HT-29 (cell line): ENCODE measurements at places on chromosomes 12 and 14. TPM values are rescaled to one million over a fixed set of nuclear protein-coding genes. Genes with fewer than 3 reads are reported as not detected.

GRCh38 chr14:45621731-45622130 is 368.7 kb upstream of the MIS18BP1 start:
- no peak for DNase-seq

GRCh38 chr12:69030321-69030720 is 97.3 kb upstream of the CPM start:
- no peak for DNase-seq

GRCh38 chr14:61561657-61562276 is 133.5 kb upstream of the HIF1A start:
- DNase-seq = peak; percentile 75

DNA sequence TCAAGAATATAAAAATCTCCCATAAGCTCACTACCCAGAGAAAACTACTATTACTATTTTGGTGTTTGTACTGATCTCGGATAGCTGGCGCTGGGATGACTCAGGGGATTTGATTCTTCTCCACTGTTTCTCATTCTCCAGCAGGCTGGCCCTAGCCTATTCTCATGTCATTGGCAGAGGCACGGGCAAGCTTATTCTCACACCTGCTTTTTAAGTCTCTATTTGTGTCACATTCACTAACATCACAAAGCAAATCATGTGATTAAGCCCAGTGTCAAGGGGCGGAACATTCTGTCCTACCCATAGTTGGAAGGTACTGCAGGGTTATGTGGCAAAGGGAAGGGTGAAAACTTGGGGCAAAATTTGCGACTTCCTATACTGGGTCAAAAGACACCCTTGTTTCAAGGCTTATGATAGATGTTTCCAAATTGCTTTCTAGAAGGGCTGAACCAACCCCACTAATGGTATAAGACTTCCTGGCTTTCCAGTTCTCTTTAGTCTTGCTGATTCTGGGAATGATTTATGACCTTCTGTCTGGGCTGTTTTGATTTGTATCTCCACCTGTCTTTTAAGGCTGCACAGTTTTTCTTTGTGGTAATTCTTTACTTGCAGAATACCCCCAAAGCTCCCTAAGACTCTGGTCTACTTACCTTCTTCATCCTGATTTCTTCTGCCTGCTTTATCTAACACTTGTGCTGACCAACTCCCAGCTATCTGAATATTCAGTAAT is 406.4 kb downstream of the NRXN3 start:
- DNase-seq = no peak

DHRS2 gene
- 14.0 and 14.7 TPM in 2 replicates for total RNA-seq

DNA sequence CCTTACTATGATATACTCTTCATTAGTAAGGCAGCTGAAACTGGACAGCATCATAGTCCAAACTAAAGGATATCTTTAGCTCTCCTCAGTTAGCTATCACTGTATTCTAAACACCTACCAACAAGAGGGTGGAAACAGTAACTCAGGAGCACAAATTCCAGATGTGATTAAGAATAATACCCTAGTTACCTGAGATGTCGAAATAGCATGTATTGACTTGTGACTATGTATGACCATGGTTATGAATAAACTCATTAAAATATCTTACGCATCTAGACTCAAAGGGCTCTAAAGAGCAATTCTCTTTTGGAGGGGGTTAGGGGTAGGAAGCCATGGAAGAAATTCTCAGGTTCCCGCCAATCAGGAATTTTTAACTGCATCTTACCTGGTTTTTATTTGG is 90.8 kb downstream of the C2CD5 start:
- no peak for DNase-seq

GRCh38 chr14:89507521-89507920 is 90.5 kb upstream of the FOXN3 start:
- no peak for DNase-seq

- DNase-seq = no peak
Observed at GRCh38 chr14:55372825-55373224, 38.8 kb downstream of the ATG14 start.

DNA sequence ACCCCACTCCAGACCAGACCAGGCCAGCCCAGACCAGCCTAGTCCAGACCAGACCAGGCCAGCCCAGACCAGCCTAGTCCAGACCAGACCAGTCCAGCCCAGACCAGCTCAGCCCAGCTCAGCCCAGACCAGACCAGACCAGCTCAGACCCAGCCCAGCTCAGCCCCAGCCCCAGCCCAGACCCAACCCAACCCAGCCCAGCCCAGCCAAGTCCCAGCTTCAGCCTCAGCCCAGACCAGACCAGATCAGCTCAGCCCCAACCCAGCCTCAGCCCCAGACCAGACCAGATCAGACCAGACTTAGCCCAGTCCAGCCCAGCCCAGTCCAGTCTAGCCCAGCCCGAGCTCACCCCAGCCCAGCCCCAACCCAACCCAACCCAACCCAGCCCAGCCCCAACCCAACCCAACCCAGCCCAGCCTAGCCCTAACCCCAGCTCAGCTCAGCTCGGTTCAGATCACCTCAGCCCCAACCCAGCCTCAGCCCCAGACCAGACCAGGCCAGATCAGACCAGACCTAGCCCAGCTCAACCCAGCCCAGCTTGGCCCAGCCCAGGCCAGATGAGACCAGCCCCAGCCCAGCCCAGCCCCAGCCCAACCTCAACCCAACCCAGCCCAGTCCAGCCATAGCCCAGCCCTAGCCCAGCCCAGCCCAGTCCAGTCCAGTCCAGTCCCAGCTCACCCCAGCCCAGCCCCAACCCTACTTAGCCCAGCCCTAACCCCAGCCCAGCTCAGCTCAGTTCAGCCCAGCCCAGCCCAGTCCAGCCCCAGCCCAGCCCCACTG is 204.7 kb downstream of the BCL11B start:
- DNase-seq = no peak

DNA sequence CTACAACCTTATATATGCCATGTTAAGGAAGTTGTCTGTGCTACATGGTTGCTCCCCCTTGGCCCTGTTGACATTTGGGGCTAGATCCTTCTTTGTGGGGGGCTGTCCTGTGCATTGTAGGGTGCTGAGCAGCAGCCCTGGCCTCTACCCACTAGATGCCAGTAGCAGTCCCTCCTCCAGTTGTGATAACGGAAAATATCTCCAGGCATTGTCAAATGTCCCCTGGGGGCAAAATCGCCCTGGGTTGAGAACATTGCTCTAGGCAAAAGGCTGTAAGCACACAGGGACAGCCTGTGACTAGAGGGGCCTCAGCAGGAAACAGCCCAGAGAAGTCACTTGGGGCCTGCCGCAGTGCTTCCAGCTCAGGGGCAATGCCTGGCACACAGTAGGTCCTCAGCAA is 1100.3 kb downstream of the BCL11B start:
- DNase-seq = no peak

CCDC177 gene
- not detected in 2 replicates for total RNA-seq

DNA sequence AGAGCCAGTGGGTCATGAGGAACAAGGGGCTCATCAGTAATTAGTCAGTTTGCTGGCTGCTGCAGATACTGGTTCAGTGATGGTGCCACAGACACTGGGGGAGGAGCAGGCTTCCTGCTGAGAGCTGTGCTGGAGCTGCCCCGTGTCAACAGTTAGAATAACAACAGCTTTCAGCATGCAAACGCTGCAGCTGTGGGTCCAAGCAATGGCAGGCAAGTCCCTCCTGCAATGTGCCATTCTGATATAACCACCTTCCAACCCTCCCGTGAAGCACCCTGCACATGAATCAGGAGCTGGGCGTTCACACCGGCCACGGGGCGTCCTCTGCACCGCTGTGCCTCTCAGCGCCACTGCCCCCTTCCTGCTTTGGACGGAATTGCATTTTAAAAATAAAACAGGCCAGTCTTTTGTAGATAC is 258.4 kb upstream of the SFSWAP start:
- DNase-seq = peak; percentile 59

TRAFD1 gene
- 13.2 and 13.5 TPM in 2 replicates for total RNA-seq

DNA sequence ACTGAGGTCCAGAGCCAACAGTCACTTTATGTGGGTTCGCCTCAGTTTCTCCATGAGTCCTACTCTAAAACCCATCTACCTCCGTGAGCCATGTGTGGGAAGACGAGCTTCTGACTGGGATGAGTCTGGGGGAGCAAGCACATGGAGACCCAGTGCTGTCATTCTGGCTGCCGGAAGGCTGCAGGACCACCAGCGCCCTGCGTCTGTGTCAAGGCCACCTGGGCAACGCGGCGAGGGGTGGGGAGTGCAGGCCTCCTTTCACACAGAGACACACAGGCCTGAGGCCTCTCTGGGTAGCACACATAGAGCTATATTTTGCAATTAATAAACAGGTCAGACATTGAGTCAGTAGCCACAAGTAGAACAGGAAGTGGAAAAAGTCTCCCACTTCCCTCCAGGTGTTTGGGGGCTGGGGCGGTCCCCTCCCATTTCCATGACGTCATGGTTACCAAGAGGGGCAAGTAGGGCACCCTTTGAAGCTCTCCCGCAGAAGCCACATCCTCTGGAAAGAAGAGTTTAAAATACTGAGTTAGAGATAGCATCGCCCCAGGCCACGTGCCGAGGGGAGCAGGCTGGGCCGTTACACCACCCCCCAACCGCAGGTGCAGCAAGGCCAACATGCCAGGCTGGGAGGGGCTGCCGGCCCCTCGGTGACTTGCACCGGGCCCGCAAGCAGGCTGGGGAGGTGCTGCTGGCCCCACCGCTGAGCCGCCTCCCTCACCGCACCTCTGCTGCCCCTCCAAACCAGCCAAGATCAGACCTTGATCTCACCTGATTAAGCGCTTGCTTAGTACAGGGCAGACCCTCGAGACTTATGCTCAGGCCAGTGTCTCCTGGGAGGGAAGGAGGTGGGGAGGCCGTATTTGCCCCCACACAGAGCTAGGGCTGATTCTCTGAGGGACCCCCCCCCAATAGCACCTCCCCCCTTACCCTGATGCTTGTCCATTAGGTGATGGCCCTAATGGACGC is 32.7 kb downstream of the DAD1 start:
- DNase-seq = peak; percentile 41

DNA sequence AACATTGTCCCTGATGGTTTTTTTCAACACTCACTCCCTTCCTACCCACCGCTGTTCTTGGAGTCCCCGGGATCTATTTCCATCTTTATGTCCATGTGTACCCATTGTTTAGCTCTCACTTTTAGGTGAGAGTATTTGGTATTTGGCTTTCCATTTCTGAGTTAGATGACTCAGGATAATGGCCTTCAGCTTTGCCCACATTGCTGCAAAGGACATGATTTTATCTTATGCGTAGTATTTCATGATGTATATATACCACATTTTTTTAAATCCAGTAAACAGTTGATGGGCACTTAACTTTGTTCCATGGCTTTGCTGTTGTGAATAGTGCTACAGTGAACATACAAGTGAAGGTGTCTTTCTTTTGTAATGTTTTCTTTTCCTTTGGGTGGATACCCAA is 123.5 kb upstream of the KITLG start:
- no peak for DNase-seq

DNA sequence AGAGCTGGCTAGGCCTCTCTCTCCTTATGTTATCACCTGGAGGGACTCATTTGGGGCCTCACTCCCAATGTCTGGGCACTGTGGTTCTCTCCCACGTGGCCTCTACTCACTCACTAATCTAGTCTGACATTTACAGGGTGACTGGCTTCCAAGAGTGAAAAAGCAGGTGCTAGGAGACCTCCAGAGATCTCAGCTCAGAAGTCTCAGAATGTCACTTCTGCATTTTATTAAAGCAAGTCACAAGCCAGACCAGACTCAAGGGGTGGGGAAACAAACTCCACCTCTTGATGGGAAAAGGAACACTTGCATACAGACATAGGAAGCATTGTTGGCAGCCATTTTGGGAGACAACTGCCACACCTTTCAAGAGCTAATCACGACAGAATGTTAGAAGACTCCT is 175.9 kb downstream of the MON2 start:
- no peak for DNase-seq

GRCh38 chr14:45251912-45252311 is 1.1 kb downstream of the MIS18BP1 start:
- peak; percentile 27 for DNase-seq

DNA sequence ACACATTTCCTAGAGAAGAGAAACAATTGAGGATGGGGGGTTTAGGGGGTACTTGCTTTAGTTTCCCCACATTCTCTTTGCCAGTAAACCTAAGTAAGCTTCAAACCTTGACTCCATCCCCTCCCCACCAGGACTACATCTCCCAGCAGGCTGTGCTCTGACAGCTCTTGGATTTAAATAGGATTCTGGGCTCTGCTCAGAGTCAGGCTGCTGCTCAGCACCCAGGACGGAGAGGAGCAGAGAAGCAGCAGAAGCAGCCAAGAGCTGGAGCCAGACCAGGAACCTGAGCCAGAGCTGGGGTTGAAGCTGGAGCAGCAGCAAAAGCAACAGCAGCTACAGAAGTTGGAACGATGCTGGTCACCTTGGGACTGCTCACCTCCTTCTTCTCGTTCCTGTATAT is 20.6 kb downstream of the RDH12 start:
- no peak for DNase-seq

GRCh38 chr14:74737753-74738325 is 24.9 kb downstream of the FCF1 start:
- no peak for DNase-seq

OTX2 gene
- total RNA-seq = not detected in 2 replicates

SYT1 gene
- total RNA-seq = not detected in 2 replicates

DNA sequence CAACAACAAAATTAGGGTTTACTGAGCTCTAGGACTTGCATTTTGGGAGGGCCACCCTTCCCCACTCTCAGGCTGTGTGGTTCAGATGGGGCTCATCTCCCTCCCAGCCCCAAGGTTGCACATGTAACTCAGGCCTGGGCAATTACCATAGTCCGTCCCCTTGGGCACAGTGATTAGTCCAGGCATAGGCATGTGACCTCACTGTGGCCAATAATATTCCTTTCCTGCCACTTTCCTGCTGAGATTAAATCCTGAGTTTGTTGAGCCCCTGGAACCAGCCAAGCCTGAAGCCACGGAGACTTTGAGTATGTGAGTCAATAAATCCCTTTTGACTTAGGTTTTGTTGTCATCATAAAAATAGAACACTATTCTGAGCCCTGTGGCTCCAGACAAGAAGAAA is 113.0 kb downstream of the AACS start:
- no peak for DNase-seq

GRCh38 chr14:32513571-32514009 is 184.5 kb downstream of the AKAP6 start:
- DNase-seq = peak; percentile 52

DNA sequence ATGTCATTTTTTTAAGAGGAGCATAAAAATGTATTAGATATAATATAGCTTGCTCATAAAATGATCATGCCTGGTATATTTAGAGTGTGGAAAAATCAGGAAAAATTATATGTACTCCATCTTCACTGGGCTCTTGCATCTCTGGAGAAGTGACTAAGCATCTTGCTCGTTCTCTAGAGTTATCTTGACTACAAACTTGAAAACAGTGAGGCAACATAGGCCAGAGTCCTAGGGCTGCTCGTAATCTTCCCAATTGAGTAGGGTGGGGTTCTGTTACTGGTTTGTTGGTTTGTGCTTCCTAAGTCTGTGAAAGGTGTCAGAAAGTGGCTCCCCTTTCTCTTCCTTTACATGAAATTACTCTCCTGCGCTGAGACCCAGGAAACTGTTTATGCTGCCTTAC is 46.2 kb downstream of the AACS start:
- DNase-seq = no peak

GRCh38 chr14:90444077-90444696 is 47.4 kb downstream of the CALM1 start:
- peak; percentile 51 for DNase-seq

GRCh38 chr12:48075832-48076231 is 30.0 kb downstream of the SENP1 start:
- no peak for DNase-seq

GRCh38 chr12:124538194-124539082 is 29.0 kb downstream of the NCOR2 start:
- DNase-seq = no peak
